ENCODE measurements at places on chromosomes 12 and 14.

GRCh38 chr14:71333705-71334104, 426.4 kb downstream of the PCNX1 start:
- no peak for DNase-seq

- no peak for DNase-seq
These were observed 118.0 kb downstream of the KICS2 start for GRCh38 chr12:64103825-64104740.

DNA sequence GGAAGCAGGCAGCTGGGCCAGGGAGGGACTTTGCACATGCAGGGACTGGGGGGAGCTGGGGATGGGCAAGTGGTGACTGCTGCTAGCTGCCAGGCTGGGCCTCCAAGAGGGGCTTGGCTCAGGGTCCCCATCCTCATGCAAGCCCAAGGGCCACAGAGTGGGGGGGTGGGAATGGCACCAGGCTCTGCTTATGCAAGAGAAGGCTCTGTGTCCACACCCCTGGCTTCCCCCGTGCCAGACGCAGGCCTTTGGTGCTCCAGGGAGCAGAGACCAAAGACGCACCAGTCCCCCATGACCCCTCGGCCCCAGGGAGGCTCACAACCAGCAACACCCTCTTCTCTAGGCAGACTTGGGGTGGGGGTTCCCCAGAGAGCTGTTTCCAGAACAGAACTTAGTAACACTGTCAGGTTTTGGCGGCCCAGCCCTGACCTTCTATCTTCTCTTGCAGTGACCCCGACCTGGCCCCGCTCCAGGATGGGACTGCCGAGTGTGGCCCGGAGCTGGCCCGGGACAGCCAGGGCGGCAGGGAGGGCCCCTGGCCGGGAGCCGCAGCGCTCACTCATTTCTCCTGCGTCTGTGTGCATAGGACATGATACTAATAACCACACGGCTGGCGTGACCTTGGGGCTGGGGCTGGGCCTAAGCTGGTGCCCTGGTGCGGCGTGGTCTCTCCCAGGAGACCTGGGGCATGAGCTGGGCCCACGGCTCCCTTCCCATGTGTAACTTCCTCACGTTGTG, 14.3 kb downstream of the XRCC3 start:
- DNase-seq, result no peak

GRCh38 chr12:112140728-112141127, 15.4 kb downstream of the TRAFD1 start:
- DNase-seq, result no peak

DNA sequence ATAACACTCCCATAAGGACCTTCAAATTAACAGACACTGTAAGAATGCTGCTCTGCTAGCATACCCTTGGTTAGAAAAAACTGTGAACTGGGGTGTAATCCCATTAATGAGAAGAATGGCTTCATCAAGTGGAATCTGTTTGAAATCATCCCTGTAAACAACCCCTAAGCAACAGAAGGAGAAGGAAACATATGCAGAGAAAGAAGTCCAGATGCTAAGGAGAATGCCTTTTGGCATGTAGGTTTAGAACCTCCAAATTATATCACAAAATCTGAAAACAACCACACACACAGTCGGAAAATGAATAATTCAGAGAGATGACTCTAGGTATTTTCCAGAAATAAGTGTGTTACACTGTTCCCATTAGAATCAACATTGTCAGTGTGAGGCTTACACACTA, 140.2 kb downstream of the NUAK1 start:
- DNase-seq, result no peak

- peak; percentile 40 for DNase-seq
These were observed 96.2 kb upstream of the PTPRB start for GRCh38 chr12:70733385-70733784.

GRCh38 chr12:75364919-75365318, 26.0 kb upstream of the GLIPR1L2 start:
- DNase-seq, result no peak

DNA sequence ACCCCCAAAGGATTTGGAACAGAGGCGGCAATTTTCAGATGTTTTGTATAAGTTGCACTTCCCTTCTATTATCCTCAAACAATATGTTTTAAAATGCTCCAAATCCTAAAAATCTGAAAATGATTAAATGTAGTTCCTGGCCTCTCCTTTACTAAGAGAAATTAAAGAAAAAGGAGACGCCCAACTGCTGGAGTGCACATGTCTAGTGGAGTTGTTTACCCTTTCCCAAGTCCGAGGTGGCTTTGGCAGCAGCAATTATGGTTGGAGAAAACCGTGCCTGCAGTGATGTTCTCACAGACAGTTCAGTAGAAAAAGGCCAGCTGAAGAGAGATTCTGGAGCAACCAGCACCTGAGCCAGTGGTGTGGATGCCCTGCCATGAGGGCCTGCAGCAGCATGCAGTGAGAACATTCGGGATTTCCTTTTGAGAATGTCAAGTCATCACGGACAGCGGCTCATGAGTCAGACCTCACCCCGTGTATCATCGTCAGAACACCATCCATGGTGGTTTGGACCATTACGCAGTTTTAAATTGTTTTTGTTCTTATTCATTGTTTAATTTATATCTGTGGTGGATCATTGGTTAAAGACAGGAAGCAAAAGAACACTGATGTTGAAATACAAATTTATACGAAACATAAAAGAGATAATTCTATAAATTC, 179.0 kb upstream of the KRR1 start:
- DNase-seq, result no peak

GRCh38 chr14:68176687-68177086, 357.1 kb downstream of the RAD51B start:
- no peak for DNase-seq

DNA sequence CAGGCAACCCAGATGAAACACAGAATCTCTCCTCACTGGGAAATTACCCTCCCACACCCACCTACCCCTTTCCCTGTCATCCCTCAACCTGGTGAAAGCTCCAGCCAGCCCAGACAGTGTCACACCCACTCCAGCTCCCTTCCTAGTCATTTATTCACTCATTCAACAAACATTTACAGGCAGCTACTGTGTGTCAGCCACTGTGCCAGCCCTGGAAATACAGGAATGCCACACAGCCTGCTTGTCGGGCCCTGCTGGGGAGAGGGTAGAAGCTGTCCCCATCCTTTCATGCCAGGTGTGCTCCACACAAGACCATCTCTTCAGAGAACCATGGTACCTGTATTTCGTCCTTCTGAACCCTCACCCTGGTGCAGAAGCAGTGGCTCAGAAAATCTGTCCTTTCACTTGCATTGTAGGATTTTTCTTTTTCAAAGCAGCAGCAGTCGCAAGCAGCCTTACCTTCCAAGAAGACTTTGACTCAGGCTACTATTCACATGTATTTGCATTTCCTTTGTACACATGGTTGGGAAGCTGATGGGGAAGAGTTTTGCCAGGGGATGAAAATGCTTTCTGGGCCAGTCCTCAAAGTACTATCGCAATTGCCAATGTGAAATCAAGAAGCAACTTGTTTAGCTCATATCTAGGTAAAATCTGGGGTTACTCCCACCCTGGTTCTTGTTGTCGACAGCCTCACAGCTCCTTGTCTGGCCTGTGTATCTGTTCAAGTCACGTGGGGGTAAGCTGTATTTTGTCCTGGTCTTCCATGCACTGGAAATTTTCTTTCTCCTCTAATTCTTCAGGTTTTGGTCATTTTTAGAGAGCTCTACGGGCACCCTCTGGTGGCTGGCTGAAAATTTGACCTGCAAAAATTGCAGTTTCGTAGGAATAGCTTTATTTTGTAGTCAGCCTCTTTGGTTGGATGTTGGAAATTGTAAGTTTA, 147.4 kb upstream of the EGLN3 start:
- peak; percentile 45 for DNase-seq

DNA sequence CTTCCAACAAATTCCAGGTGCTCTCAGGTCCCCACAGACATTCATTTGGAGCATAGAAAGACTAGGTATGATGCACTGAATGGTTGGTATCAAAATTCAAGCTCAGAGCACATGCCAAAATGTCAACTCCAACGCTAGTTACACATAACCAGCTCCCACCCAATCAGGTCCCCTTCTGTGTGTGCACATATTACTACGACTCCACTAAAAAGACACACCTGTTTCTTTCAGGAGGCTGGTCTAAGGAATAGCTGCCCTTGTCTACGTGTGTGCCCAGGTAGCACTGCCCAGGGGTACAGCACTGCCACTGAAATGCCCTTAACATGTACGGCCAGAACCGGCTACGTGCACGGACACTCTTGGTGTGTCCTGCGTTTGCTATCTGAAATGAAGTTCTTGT, 138.1 kb downstream of the KCNK10 start:
- no peak for DNase-seq

GRCh38 chr12:18942669-18943068, 186.9 kb upstream of the PLEKHA5 start:
- DNase-seq, result no peak

- DNase-seq, result no peak
These were observed 36.6 kb downstream of the RTL1 start for GRCh38 chr14:100866666-100867630.

DNA sequence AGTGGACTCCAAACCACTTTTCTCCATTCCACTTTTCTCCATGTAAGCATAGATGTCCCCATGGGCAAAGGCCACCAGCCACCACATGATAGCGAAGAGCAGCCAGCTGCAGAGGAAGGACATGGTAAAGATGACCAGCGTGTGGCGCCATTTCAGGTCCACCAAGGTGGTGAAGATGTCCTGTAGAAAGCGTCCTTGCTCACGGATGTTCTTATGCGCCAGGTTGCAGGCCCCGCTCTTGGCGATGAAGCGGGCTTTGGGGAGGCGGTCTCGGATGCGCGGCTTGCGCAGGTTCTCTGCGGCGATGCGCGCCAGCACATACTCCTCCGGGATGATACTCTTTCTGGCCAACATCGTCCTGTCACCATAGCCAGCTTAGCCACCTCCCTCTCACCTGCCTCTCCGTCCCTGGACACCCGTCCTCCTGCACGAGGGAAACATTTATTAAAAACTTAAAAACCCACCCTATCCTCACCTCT, 1.2 kb downstream of the KCNJ8 start:
- DNase-seq, result no peak

- no peak for DNase-seq
These were observed 39.4 kb downstream of the MAP1LC3B2 start for GRCh38 chr12:116598311-116599284.

DNA sequence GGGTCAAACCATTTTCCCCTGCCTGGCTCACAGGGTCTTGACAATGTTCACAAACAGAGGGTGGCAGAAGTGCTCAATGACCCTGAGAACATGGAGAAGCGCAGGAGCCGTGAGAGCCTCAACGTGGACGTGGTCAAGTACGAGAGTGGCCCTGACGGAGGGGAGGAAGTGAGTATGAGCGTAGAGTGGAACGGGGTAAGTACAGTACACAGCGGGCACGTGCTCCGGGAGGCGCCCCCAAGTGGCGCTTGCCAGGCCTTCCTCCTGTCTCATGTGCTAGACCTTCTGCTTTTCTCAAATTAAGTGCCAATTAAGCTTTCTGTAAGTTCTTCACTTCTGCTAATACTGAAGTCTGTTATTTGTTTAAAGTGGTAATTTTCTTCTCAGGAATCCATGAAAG, 35.9 kb downstream of the XRCC3 start:
- peak; percentile 32 for DNase-seq

DNA sequence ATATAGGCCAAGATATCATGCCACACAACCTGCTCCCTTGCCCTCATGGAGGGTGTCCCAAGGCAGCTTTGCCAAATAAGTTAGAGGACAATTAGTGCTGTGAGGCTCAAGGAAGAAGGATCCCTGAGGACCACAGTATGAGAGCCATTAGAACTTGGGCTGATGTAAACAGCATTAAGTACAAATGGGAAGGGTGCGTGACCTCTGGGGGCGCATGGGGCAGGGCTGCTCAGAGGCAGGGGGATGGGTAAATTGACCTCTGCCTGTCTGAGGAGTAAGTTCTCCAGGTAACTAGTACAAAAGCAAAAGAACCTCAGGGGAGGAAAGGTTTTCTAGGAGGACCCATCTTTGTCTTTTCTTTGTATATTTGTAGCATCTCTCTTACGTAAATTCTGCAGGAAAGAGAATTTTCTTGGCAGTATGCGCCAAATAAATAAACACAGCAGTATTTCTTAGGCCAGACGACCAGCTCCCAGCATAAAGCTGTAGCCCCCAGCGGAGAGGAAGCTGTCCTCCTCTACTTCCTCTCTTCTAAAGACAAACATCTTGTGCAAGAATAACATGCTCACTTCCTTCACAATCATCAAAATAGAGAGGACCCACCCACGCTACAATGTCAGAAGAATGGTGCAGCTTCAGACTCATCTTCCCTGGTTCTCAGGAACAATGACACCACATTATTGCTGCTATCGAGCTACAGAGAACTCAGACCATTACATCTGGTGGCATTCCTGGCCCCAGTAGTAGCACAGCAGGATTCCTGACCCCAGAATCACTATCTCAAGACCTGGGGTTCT, 16.4 kb upstream of the VWF start:
- DNase-seq, result peak; percentile 36

- DNase-seq, result no peak
These were observed 86.5 kb downstream of the PPM1H start for GRCh38 chr12:62848418-62848817.

GRCh38 chr14:100345711-100346110, 22.6 kb downstream of the SLC25A47 start:
- DNase-seq, result no peak

DNA sequence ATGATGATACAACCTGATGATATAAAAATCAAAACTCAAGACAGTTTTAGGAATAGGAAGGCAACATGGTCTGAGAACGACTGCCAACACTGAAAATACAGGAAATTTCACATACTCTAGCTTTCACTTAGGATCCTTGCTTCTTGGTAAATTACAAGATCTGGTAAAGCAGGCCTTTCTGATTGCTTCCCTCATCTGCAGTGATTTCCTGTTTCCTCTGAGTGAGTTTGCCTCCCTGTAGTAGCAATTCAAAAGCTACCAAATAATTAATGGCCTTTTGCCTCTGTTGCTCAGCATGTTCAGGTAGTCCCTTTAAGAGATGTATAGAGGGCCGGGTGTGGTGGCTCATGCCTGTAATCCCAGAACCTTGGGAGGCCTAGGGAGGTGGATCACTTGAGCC, 2.0 kb upstream of the IRAK3 start:
- DNase-seq, result no peak

- DNase-seq, result peak; percentile 43
These were observed 422.9 kb upstream of the OR4E1 start for GRCh38 chr14:22096514-22096895.

DNA sequence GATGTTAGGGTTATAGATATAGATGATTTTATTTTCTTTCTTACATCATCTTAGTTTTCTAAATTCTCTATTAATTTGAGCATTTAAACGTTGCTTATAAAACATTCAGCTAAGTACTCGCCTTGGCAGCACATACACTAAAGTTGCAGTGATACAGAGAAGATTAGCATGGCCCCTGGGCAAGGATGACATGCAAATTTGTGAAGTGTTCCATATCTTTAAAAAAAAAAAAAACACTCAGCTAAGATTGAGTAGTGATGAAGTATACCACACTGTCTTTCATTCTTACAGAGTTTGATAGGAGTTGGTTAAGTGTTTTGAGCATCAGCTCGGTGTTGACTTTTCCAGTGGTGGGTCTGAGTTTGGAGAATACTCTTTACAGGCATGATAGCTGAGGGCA, 72.3 kb downstream of the FRMD6 start:
- no peak for DNase-seq
